Stimulated activated CD4-positive, alpha-beta T cell treated with anti-CD3 and anti-CD28 coated beads, Interleukin-4, amount 100 ng/mL, for 4 hours (primary cell): ENCODE measurements at places on chromosomes 7 and 10.

DNA sequence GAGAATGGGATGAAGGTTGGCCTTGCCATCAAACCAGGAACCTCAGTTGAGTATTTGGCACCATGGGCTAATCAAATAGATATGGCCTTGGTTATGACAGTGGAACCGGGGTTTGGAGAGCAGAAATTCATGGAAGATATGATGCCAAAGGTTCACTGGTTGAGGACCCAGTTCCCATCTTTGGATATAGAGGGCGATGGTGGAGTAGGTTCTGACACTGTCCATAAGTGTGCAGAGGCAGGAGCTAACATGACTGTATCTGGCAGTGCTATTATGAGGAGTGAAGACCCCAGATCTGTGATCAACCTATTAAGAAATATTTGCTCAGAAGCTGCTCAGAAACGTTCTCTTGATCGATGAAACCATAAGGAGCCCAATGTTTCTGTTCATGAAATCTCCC lies 637 bp downstream of the RPEL1 start:
- no peak for DNase-seq

- DNase-seq: no peak
Measured at GRCh38 chr10:132263866-132264265, 43.9 kb downstream of the STK32C start.

DNA sequence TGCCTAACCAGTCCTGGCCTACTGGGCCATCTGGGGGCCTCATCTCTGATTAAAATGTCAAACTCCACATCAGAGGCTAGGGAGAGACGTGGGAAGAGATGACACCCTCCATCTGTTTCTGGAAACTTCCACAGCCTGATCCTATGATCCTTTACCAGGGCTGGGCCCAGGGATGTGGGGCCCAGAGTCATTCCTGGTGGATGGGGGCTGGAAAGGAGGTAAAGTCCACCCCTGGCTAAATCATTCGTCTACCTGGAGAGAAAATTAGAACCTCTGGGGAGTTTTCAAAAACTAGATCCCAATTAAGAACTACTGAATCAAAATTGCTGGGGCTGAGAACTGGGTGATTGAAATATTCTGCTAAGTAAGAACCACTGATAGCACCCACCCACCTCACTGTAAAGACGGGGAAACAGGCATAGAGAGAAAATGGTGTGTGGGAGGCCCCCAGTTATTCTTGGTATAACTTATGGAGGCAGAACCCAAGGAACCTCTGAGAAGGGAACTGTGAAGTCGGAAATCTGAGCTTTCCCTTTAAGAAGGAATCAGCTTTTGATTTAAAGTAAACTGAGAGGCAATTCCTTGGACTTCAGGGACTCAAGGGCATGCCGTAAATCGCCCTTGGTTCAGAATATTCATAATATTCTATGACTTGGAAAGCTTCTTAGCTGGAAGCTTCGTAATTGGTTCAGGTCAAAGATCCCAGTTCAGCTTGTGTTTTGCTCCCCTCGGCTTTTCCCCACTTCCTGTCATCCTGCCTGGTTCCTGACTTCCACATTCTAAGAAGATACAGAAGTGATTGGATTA lies 53.1 kb downstream of the PRKAG2 start:
- DNase-seq: no peak

DNA sequence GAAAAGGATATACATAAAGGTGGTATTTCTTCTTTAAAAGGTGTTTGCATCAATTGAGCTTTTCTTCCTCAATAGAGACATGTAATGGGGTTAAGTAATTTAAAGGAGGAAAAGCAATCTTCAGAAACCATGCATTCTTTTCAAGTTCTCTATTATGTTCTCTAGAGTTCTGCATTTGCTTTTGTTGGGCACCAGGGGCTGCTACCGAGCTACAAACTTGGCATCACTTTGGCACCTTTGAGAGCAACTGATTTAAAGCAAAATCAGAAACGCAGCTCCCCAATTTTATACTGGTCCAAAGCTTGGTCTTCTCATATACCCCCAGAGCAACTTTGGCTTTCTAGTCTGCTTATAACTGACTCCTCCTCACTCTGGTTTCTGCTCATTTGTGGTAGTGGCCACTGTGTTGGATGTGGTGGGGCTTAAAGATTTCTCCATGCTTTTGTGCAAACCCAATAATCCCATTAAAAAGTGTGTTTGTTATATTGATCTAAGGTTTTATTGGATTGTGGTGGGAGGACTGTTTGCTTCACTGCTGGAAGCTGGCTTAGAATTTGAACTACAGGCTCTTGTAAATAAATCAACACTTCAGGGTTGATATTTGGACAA lies 712.1 kb downstream of the PHTF2 start:
- DNase-seq: no peak

- DNase-seq: no peak
Measured at GRCh38 chr10:72567421-72567820, 58.5 kb downstream of the MICU1 start.

- no peak for DNase-seq
Measured at GRCh38 chr7:44148961-44149536, 7.9 kb upstream of the MYL7 start.

GRCh38 chr7:112067632-112068540 lies 138.3 kb downstream of the DOCK4 start:
- no peak for DNase-seq

GRCh38 chr7:47792521-47793121 lies 155.6 kb downstream of the PKD1L1 start:
- no peak for DNase-seq

DNA sequence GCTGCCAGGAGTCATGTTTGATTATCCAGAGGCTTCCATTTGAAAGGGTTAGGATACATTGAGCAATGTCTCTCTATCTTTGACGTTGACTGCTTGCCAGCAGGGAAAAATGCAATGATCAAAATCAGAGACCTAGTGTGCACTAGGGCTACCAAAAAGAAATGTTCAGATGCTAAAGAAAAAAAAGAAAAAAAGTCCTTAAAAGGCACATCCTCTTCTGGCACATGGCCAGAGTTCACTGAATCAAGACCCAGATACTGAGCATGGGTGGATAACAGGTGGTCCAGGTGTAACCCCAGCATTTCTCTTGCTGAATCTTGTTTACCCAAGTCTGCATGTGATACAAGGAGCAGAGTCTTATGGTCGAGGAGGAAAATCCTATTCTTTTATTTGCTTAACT lies 899.3 kb downstream of the SORCS3 start:
- no peak for DNase-seq

DNA sequence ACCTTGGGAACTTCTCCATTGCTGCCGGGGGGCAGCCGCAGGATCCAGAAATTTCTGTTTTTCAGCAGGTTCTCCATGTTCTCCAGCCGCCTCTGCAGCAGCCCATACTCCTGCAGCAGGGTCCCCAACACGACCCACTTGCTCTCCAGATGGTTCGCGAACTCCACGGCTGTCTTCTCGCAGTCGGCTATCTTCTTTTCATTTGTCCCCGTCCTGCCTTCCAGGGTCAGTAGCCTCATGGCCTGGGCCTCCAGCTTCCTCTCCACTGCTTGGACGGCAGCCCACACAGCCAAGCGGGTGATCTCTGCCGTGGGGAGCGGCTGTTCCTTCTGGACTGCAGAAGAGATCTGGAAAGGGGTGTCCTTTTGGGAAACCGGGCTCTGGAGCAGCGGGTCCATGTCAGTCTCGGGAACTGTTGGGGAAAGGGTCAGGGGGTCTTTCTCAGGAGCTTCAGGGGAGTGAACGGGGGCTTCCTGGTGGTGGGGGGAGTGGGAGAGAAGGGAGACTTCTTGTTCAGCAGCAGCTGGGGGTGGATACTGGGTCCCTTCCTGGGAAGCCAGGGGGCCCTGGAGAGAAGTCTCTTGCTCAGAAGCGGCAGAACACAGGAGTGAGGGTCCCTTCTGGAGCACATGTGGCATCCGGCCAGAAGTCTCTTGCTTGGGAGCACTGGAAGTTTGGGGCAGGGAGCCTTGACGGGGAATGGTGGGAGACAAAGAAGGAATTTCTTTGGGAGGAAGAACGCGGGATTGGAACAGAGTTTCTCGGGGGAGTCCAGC lies 5.5 kb downstream of the ZNF777 start:
- no peak for DNase-seq

GRCh38 chr10:3844491-3845025 lies 59.5 kb upstream of the KLF6 start:
- no peak for DNase-seq

- DNase-seq: no peak
Measured at GRCh38 chr10:6532321-6532720, 47.8 kb downstream of the PRKCQ start.

DNA sequence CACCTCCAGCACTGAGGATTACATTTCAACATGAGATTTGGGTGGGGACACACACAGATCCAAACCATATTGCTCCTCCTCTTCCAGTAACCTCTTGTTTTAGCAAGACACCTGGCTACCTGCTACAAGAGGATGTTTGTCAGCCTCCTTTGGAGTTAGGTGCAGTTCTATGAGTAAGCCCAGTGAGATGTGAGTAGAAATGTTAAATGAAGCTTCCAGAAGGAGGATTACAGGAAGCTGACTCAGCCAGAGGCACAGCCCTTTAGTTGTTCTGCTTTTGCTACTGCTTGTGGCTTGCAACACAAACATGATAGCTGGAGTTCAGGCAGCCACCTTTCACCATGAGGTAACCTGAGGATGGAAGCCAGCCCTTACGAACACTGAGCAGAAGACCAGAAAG lies 382.7 kb upstream of the RNF32 start:
- no peak for DNase-seq

- DNase-seq: no peak
Measured at GRCh38 chr10:4599471-4599870, 226.5 kb upstream of the AKR1E2 start.

DNA sequence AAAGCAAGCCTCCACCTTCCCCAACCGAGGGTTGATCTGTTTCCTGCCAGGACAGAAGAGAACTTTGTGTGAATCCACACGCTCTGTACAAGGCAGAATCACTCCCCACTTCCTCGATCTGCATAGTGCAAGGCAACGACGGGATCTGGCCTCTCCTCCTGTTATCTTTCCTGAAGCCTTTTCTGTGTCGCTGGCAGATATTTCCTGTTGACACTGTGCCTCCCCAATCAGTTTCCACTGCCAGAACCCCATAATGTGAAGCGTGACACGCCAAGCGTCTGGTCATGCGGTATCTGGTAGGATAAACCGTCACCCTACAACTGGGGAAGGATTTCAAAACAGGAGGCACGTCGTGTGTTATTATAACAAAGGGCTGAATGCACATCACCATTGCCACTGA lies 57.2 kb downstream of the FAM171A1 start:
- no peak for DNase-seq

- DNase-seq: no peak
Measured at GRCh38 chr7:11469028-11469745, 362.8 kb downstream of the THSD7A start.

GRCh38 chr7:78985509-78985908 lies 468.0 kb downstream of the MAGI2 start:
- no peak for DNase-seq

GRCh38 chr7:75969182-75969581 lies 25.2 kb downstream of the TMEM120A start:
- DNase-seq: no peak

DNA sequence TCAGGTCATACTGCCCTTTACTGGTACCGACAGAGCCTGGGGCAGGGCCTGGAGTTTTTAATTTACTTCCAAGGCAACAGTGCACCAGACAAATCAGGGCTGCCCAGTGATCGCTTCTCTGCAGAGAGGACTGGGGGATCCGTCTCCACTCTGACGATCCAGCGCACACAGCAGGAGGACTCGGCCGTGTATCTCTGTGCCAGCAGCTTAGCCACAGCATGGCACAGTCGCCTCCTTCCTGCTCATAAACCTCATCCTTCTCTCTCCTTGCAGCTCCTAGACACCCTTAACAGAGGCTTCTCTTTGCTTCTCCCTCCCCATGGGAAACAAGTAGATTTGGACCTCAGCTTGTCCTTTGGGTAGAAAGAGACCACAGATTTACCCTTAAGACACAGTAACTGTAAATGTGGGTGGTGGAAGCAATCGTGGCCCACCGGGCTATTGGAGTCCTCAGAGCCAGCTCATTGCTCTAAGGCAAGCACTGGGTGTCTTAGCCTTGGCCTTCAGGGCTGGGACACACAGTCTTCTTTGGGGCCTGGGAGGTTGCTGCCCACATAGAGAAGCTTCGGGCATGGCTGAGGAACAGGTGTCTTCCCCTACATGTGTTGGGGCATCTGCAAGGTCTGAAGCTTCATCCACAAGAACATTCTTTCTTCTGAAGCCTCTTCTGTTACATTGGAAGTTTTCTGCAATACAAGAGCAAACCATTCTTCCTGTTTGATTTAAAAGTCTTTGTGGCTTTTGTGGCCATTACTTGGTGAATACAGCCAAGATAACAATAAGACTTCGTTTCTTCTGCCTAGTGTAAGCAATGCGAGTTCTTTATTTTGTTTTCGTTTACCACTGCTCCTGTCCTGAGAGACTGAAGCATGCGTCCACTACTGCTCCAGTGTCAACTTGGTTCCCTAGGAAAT lies 95.5 kb upstream of the PRSS58 start:
- DNase-seq: no peak

- DNase-seq: no peak
Measured at GRCh38 chr7:18020138-18020715, 7.4 kb downstream of the PRPS1L1 start.

GRCh38 chr10:86594535-86594934 lies 59.8 kb upstream of the OPN4 start:
- no peak for DNase-seq

DNA sequence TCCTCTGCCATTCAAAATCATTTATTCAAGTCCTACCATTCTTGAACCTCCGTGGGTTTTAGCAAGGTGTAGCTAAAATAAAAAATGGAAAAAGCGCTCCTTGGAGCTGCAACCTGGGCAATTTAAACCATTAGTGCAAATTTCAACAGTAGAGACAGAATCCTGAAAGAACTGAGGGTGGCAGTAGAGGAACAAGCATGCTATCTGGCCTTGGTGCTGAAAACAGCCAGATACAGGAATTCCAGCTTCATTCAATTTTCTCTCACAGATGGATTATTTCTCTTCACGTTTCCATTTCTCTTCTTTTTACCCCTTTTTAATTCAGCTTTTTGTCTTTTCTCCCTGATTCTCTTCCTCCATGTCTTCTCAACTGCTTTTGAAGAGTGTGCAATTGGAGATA lies 77.7 kb downstream of the OTUD1 start:
- DNase-seq: no peak

GRCh38 chr10:65581426-65582026 lies 1344.3 kb upstream of the LRRTM3 start:
- no peak for DNase-seq

- DNase-seq: no peak
Measured at GRCh38 chr10:132193907-132194552, 7.3 kb downstream of the DPYSL4 start.

DNA sequence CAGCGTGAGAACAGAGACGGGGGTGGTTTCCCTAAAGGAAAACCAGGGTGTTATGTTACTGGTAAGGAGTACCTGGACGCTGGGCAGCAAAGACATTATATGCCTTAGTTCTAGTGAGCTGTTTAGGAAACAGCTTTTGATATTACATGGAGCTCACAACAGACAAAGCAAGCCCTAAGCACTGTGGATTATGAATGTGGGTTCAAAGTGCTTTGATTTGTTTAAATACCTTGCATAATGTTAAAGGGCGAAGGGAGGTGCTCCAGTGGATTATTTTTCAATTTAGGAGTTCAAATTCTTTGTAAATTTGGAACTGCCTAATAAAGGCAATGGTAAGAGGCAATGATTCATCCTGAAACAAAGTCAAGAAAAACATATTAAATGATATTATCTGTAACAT lies 13.8 kb downstream of the WNT16 start:
- no peak for DNase-seq
